CD4-positive, alpha-beta T cell treated with Interleukin-21 for 1 hour (primary cell): ENCODE measurements at places on chromosomes 16 and 17.

- DNase-seq: no peak
Measured at GRCh38 chr16:71423865-71424264, 18.0 kb downstream of the TLE7 start.

- DNase-seq: no peak
Measured at GRCh38 chr16:85201574-85201973, 89.3 kb upstream of the CIBAR2 start.

DNA sequence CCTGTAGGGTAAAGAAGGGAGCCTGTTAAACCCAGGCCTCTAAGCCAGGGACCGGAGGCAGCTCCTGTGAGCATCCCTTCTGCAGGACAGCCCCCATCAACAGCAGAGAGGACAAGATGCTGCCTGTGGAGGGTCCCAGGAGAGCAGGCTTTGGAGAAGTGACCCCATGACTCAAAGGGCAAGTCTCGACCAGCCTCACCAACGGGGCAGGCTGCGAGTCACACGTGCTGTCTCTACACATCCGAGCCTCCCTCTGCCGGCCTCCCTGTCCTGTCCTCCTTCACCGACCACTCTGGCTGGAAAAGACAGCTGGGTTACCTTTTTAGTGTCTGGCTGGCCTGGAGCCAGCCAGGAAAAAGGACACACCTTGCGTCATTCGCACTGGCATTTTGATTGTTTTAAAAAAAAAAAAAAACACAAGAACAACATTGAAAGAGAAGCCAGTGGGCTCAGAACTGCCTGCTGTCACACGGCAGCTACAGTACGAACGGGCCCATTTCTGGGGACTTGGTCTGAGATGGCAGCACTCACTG lies 74.5 kb upstream of the RCVRN start:
- DNase-seq: no peak

DNA sequence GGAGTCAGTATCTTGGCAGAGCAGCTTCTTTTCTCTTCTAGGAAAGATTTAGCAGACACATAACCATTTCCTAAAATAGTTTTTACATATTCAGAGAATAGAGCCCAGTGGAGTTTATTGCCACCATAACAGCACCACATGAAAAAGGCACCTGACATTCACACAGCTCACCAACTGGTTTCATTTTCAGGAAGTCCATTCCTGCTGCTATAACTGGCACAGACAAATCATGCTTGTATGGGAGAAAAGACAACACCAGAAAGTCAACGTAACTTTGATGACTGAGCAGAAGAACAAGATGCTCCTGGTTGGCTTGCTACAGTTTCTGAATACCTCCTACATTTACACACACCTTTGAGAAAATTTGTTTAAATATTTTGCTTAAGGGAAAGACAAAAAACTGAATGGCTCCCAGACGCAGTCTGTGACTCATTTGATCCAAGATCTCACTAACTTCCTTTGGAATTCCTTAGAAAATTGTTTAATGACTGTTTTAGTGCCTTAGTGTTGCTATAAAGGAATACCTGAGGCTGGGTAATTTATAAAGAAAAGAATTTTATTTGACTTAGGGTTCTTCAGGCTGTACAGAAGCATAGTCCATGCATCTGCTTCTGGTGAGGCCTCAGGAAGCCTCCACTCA lies 1380.6 kb downstream of the CDH8 start:
- no peak for DNase-seq

GRCh38 chr17:44559634-44560554 lies 2.6 kb downstream of the FZD2 start:
- no peak for DNase-seq

- no peak for DNase-seq
Measured at GRCh38 chr16:24736758-24737157, 7.3 kb downstream of the TNRC6A start.

GRCh38 chr16:57475711-57476339 lies 10.5 kb downstream of the DOK4 start:
- DNase-seq: peak; percentile 80

- DNase-seq: no peak
Measured at GRCh38 chr17:16989953-16990860, 18.3 kb upstream of the TNFRSF13B start.

- DNase-seq: no peak
Measured at GRCh38 chr17:60091908-60092331, 13.2 kb upstream of the HEATR6 start.

DNA sequence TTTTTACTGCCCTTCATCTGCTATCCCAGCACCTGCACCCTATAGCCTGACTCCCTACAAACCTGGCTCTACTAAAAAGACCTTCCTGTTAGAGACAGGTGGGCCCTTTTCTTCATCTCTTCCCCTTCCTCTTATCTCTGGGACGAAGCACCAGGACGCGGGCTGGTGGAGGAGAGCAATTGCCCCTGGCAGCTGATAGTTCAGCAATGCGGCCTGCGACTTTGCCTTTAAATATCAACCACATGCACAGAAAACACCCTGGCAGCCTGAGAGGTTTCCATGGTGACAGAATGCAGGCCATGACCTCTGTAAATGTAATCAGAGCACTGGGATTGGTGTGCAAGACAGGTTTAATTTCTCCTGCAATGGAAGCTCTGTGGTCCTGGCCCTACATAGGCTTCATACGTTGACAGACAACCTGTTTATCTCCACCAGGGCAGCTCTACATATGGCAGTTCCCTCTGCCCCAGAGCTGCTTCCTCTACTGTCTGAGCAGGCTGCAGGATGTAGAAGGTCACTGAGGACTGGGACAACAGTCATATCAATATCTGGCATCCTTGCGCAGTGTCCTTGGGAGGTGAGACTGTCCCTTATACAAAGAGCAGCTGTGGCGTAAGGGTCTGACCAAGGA lies 10.0 kb upstream of the SKAP1 start:
- peak; percentile 80 for DNase-seq
